ENCODE measurements at places on chromosomes 2 and 18.

DNA sequence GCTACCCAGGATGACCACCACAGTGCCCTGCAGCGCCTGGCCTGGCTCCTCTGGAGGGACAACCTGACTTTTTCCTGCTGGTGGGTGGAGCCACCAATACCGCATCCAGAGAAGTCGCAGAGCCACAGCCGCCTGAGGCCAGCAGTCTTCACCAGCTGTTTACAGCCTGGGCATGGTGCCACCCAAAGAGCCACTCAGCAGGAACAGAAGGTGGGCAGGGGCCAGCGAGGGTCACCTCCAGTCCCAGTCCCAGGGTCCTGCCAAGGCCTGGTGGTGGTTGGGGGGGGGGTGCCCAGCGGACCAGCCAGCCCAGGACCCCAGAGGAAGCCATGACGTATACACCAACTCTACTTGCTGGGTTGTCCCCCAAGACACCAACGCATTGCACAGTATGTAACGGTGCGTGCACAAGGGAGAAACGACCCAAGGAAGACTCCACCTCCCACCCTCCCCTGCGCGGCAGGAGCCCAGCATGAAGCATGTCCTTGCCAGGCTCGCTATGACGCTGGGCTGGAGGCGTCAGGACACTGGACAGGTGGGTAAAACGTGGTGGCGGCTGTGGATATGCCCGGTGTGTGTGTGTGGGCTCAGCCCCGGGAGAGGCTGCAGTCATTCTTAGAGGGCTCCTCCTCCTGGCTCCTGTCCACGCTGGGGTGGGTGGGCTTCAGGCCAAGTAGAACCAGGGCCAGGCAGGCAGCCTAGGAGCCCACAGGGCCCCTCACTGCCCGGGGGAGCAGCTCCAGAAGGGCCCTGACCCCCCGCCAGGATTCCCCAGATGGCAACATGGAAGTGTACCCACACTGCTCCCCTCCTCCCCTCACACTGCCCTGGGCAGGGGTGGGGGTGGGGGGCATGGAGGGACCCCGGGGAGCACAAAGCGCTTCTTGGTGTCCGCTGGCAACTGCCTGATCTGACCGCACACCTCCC lies 49.3 kb downstream of the HS6ST1 start:
- no peak for DNase-seq

- no peak for DNase-seq
Measured at GRCh38 chr18:78447211-78447610, 532.4 kb upstream of the SALL3 start.

DNA sequence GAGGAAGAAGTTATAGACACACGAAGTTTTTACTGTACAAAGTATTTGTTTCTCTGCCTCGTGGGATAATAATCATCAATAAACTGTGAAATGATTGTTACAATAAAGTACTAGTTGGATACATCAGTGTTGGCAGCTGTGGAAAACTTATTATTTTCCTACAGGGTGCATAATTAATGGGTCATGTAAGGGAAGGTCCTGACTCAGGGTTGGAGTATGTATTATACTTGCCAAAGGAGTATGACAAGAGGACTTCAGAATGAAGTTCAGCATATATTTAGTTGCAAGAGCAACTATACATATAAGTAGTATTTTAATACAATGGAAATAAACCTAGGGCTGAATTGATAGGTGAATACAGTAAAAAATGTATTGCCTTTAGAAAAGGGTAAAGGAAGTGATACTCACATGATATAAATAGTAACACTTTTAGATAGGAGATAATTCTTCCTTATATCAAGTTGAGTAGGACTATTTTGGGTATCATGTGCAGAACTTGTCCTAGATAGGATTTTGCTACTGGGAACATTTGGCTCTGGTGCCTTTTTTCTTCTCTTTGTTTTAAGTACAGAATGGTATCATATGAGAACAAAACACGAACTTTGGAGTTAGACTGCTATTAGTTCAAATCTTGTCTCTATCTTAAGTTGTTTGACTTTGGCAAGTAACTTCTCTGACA lies 79.1 kb downstream of the PLCL1 start:
- no peak for DNase-seq

DNA sequence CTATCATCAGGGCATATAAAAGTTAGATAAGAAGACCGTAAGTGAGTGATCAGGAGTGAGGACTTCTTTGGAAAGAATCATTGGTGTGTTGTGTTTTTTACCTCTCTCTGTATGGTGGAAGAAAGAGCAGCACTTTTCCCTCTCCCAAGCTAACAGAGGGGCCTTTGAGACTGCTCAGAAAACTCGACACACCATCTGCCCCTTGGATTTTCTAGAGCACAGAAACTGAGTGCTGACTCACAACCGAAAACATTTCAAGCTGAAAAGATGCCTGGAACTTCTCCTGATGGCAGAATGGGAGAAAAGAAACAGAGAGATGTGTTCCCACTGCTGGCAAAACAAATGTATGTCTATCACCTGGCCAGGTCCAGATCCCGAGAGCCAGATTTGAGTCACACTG lies 156.6 kb downstream of the DNAH7 start:
- no peak for DNase-seq

- DNase-seq: no peak
Measured at GRCh38 chr2:128721096-128721495, 402.4 kb upstream of the HS6ST1 start.

GRCh38 chr2:212294816-212295215 lies 243.8 kb downstream of the ERBB4 start:
- DNase-seq: no peak

- DNase-seq: peak; percentile 93
Measured at GRCh38 chr2:207166039-207166348, 246 bp upstream of the KLF7 start.

DNA sequence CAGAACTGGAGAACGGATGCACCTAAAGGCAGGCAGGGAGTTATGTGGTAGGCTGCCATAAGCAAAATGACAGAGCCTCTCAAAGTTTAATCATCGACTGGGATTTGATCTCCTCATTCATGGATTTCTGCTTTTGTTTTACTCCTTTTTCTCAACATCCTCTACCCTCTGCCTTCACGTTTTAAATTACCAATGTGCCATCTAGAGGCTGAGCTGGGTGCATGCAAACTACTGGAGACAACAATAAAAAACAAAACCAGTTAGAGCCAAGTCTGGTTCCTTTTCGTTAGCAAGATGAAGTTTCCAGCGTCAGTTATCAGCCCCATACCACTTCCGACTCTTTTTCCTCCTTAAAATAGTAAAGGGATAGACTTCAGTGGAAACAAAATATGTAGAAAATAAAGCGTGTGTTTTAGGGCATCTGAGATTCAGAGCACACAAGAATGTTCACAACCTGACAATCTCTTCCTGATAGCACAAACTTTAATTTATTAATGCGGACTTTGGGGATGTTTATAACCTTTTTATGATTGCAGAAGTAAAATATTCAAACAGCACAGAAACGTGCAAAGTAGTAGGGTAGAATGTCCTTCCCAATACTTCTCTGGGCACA lies 117.0 kb downstream of the LAMA1 start:
- DNase-seq: no peak

GRCh38 chr2:142786918-142787702 lies 90.4 kb upstream of the KYNU start:
- no peak for DNase-seq

DNA sequence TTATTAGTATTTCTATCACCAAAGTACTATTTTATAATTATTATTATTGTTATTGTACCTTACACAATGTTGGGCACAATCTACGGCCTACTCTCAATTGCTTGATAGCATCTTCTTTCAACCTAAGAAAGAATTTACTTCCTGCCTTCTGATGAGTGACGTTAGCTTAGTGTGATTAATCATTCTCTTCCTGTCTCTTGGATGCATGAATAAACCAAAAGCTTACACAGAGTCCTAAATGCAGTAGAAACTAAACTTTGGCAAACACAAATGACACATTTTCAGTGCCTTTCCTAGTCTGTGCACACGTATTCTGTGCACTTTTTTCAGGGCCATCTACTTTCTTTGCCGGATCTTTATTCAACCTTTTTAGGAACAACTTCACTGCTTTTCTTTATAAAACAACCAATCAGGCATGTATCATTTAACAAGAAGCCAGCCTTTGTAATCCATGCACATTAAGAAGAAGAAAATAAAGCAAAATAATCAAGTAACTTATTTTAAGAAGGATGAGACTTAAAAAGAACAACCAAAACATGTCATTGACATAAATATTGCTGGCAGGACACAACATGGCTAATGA lies 19.1 kb downstream of the TRAK2 start:
- DNase-seq: no peak

DNA sequence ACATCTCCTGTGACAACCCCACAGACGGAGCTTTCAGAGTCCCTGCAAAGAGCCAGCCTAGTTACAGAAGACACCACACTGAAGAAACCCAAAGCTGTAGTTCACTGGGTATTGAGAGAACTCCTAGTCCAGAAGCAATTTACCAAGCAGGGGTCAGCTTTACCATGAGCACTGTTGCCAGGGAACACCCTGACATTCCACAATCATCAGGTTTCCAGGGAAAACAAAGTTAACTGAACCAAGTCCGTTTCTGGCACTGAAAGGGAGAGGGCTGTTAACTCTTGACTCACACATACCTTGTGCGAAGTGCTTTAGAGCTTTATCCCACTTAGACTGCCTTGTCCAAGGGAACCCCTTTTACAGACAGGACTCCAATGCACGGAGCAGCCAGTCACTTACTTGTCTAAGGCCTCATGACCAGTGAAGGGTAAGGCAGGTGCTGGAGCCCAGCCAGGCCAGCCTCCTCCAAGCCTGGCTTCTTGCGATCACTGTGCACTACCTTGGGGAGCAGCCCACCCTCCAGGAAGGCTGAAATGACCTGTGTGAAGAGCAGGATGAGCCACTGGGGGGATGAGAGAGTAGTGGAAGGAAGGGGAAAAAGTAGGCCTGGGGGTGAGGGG lies 53.9 kb downstream of the REEP1 start:
- no peak for DNase-seq

DNA sequence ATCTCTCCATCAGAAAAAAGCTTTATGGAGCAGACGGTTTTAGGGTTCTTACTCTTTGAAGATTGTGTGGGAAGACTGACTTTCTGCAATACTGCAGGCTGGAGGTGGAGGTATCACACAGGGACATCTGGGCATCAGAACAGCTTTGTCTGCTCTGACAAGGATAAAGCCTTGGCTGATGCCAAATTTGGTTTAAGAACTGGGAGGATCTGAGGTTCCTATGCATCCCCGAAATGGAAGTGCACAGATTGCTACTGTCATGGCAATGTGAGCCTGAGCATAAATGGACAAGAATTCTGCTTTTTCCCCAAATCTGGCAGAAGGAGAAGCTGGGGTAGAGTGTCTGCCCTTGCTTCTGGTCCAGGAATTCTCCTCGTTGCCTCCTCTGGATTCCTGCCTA lies 424.3 kb downstream of the SLC4A3 start:
- DNase-seq: no peak

GRCh38 chr18:11733031-11733430 lies 44.0 kb downstream of the GNAL start:
- peak; percentile 16 for DNase-seq

GRCh38 chr18:48392268-48392667 lies 16.9 kb downstream of the ZBTB7C start:
- DNase-seq: no peak

GRCh38 chr18:36454245-36454644 lies 156.7 kb downstream of the FHOD3 start:
- no peak for DNase-seq

GRCh38 chr2:70668911-70669310 lies 99.1 kb downstream of the ADD2 start:
- DNase-seq: no peak

DNA sequence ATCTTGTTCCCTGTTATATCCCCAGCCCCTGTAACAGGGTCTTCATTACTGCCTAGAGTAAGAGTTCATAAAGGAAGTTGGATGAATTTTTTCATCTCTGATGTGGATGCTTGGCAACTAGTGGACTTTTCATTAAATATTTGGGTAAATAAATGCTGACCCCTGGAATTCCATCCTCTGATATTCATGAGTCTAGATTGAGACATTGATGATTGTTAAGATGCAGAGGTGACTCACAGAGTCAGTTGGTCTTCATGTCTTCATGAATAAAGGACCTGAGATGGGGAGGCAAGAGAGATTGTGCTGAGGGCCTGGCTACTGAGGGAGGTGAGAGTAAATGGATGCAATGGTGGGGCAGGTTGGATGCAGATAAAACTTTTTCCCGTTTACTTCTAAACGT lies 132.7 kb upstream of the NT5C1B start:
- no peak for DNase-seq

GRCh38 chr2:175834477-175834876 lies 167.6 kb downstream of the LNPK start:
- no peak for DNase-seq

DNA sequence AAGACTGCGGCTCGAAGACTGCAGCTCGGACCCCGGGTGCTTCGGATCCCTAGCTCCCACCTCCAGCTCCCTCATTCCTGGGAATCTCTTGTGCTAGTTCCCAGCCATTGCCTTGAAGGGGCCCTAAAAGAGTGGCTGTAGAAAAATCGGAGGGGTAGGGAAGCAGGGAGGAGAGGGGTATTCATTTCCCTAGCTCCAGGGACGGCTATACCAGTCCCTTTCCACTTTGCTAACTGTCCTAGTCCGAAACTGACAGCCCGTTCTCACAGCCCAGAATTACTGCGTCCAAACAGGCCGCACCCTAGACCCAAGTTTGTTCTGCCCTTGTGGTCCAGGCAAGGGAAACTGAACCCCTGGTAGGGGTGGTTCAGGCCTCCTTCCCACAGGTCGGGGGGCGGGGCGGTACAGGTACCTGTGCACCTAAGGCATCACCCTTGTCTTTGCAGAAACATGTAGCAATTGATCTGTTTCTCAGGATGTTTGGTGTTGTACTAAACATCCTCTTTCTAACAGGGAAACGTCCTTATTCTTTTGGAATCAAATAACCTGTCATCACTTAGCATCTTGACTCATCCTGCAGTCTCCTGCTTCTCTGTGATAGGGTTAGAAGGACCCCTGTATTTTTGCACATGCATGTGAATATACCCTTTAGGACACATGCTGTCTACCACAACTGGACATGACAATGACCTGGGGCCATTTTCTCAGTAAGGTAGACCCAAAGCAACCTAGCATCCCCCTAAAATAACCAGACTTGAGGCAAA lies 4.0 kb downstream of the EMX1 start:
- DNase-seq: no peak

DNA sequence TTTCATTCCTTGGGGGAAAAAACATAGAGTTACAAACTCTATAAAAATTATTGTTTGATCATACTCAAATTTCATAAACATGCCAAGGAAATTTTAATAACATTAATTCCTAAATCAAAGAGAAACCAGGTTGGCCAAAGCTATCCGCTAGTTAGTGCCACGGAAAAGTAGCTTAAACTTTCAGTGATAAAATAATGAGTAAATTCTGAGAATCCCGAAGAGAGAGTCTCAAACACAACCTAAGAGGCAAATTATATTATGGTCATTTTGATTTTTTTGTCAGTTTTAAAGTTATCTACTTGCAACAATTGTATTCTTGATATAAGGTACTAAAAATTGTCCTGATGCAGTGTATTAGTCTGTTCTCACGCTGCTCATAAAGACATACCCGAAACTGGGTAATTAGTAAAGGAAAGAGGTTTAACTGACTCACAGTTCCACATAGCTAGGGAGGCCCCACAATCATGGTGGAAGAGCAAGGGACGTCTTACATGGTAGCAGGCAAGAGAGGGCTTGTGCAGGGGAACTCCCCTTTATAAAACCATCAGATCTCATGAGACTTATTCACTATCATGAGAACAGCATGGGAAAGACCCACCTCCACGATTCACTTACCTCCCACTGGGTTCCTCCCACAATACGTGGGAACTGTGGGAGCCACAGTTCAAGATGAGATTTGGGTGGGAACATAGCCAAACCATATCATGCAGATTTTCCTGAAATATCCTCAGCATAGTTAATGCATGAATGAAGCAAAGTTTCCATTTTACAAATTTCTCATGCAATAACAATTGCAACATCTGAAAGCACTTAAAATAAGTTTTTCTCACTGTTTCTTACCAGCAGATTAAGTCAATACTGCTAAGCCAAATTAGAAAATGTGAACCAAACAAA lies 205.9 kb upstream of the STK17B start:
- DNase-seq: no peak
